ENCODE measurements at places on chromosomes 3 and 15.

DNA sequence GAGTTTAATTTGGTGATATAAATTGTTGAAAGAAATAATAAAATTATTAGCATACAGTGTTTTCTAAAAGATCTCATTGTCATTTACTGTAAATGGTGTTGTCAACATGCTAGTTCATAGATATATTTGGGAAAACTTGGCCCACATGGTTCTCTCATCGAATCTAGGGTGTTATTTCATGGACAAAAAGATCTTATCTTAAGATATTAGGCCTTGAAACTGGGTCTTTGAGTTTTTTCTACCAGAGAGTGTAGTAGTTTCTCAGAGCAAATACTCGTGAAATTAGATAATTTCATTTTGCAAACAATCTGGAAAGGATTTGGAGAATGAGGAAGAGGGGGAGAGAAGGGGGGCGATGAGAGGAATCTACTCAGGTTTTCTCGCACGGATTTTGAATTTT lies 107.9 kb downstream of the MEIS2 start:
- no peak for DNase-seq

DNA sequence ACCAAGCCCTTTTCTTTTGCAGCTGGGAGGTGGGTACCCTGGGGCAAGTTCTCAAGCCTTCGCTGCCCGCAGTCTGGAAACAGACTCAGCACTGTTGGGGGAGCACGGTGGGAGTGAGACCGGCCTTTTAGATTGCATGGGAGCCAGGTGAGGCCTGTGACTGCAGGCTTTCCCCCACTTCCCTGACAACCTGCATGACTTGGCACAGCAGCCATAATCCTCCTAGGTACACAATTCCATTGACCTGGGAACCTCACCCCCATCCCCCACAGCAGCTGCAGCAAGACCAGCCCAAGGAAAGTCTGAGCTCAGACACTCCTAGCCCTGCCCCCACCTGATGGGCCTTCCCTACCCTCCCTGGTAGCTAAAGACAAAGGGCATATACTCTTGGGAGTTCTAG lies 52.2 kb upstream of the CCDC80 start:
- DNase-seq: no peak

- no peak for DNase-seq
These were observed 21.7 kb downstream of the HERC1 start for GRCh38 chr15:63811942-63812550.

- DNase-seq: no peak
These were observed 427.6 kb upstream of the SEMA6D start for GRCh38 chr15:47289656-47290055.

DNA sequence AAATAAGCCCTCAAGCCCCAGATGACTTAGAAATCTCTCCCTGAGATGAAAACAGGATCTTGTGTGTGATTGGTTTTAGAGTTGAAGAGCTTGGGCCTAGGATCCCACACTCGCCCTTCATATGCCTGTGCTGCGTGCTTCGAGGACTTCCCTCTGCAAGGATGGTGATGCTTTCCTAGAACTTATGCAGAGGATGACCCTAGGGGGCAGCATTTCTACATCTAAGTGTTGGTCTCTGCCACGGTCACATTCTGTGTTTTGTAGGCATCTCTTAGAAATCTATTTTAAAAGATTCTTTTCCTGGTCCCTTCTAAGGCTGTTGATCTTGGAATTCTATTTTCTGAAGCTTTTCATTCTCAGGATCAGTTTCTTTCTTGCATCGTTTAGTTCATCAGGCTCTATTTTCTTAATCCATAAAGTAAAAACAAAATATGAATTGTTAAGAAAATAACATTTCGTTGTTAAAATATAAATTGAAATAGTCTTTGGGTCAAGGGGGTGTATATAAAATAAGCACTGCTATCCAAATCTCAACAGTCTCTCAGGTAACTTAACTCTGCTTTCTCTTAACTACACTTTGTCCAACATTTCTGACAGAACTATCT lies 45.7 kb downstream of the WDR76 start:
- DNase-seq: no peak

DNA sequence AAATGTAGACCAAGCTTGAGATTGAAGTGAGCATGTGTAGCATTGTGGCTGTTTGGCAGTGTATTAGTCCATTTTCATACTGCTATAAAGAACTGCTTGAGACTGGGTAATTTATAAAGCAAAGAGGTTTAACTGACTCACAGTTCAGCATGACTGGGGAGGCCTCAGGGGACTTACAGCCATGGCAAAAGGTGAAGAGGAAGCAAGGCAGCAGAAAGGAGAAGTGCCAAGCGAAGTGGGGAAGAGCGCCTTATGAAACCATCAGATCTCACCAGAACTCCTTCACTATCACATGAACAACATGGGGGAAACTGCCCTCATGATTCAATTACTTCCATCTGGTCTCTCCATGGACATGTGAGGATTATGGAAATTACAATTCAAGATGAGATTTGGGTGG lies 8.6 kb upstream of the CERS3 start:
- DNase-seq: peak; percentile 69

GRCh38 chr3:53716998-53717397 lies 129.2 kb downstream of the CHDH start:
- no peak for DNase-seq

DNA sequence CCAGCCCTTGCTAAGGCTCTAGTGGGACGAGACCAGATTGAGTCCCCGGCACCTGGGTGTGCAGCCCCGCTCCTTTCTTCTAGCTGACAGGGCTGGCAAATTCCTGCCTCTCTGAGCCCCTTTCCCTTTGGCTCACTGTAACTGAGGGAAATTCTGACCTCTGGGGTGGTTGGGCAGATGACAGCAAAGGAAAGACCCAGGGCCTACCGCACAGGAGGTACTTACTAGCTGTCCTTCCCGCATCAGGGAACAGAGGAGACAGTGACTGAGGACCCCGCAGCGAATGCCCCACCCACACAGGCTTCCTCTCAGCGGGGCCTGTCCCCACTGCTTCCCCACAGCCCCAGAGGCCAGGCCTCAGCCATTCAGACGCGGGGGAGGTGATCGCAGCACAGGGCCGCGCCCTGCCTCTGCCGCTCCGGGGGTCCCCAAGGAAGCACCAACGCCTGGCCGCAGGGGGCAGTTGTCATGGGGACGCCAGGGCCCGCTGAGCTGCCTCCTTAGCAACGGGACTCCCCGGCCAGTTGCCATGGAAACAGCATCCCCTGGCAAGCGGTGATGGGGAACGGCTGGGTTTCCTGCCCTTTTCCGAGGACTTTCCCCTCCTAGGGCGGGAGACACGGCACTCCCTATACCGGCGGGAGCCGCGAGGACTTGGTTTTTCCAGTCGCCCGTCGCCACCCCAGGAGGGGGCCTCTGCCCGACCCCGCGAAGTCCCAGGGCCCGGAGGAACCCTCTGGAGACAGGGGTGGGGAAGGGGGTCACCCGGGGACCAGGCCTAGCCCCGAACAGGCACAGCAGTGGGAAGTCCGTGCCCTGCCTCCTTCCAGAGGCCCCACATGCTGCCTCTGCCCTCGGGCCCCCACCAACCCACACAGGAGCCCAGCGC lies 50.1 kb downstream of the HCN4 start:
- DNase-seq: peak; percentile 83

Measured in stimulated activated naive B cell treated with anti-CD40 and anti-IgM and Interleukin-4, amounts not matched to agents 10 μg/mL and 1 μg/mL and 100 μg/mL, for 72 hours (primary cell).